Thyroid gland (tissue), 4 donors: ENCODE measurements at places on chromosomes 3 and 15. TPM values are rescaled to one million over a fixed set of nuclear protein-coding genes. Genes with fewer than 3 reads are reported as not detected.

DNA sequence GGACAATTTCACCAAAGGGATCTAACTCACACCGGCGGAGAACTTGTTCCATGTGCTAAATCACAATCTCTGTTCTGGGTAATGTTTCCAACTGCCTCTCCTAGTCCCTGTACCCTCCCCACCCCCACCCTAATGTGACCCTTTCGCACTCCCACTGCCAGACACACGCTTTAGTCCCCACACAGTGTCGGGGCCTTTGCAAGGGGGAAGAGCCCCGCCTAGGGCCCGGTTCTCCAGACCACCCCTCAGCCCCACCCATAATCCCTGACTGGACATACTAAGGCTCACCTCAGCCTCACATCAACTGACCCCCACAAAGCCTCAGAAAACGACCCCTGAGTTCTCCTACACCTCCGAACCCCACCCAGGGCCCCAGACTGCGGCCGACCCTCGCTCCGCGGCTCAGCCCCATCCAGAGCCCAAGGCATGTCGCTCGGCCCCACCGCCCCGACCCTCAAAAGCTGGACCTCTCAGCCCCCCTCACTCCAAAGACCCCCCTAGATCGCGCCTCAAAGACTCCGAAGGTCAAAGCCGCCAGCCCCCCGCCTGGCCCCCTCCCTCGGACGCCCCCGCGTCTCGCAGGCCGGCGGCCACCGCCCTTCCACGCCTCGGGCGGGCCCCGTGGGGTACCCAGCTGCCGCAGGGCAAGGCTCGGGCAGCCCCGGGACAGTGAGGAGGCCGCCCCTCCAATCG is 72.0 kb upstream of the MAP4 start:
- H3K27ac ChIP-seq: peak overlapping the region; percentile 88
- peaks cover 18% of the 10 kb centered on the region for H3K4me1 ChIP-seq
- peak overlapping the region; percentile 86 for H3K4me3 ChIP-seq
- H3K27me3 ChIP-seq: no peaks in the 10 kb centered on the region
- no peaks in the 10 kb centered on the region for H3K36me3 ChIP-seq

The PLA1A gene
- total RNA-seq: 6.7 TPM

DNA sequence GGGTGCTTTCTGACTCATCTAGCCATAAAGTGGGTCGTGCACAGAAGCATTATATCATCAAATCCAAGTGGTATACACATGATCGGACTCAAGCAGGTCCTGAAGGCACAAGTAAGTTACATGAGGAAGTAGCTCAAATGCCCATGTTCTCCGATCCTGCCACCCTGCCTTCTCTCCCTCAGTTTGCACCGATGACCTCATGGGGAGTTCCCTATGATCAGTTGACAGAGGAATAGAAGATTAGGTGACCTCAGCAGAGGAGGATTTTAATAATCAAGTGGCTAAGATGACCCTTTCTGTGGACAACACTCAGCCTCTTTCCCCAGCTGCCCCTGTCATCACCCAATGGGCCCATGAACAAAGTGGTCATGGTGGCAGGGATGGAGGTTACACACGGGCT is 149.5 kb downstream of the TBC1D5 start:
- no peaks in the 10 kb centered on the region for H3K36me3 ChIP-seq
- H3K27ac ChIP-seq: no peak overlapping the region
- H3K27me3 ChIP-seq: no peaks in the 10 kb centered on the region
- no peak for DNase-seq
- no peak overlapping the region for H3K4me3 ChIP-seq

DNA sequence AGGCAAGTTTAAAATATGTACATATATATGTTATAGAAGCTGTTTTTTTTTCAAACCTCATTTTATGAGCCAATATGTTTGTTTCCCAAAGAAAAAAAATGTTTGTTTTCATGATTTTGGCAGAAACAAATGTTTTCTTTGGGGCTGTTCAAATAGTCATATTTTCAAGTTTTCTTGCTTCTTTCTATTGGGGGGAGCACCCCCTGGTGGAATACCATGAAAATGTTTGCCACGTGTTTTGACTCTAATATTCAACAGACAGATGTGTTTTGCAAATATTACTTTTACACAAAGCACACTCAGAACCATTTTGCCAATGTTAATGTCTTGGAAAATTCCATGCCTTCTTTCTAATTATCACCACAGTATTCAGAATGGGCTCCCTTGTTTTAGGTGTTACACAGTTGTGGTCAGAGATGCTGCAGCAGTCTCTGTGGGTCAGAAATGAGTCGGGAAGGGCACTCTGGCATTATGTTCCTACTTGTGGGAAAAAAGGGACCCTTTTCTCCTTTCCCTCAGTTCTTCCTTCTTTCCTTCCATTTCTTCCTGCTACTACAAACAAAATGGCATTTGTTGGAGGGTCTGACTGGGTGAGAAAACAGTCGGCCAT is 817.0 kb downstream of the TUSC7 start:
- no peak overlapping the region for H3K4me3 ChIP-seq
- peak; percentile 7 for DNase-seq
- no peaks in the 10 kb centered on the region for H3K36me3 ChIP-seq
- H3K4me1 ChIP-seq: no peaks in the 10 kb centered on the region
- no peaks in the 10 kb centered on the region for H3K27me3 ChIP-seq
- no peak overlapping the region for H3K27ac ChIP-seq

DNA sequence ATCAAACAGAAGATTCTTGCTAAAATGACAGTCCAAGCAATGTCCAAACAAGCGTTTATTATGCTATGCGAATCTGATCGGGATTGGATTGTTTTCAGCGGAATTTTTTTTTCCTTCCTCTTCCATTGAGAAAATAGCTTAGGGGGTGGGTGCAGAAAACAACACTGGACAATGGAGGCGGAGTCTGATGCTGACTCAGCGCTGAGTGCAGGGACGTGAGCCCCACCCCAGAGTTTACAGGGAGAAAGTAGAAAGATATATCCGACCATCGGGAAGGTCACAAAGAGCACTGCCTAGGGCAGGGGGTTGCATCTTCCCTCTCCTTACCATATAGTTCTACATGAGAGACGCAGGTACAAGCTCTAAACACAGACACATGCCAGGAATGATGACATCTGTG is 117.0 kb downstream of the FOXP1 start:
- no peak for DNase-seq
- H3K4me1 ChIP-seq: peaks cover 7% of the 10 kb centered on the region
- H3K27me3 ChIP-seq: no peaks in the 10 kb centered on the region
- H3K4me3 ChIP-seq: no peak overlapping the region
- H3K36me3 ChIP-seq: no peaks in the 10 kb centered on the region

DNA sequence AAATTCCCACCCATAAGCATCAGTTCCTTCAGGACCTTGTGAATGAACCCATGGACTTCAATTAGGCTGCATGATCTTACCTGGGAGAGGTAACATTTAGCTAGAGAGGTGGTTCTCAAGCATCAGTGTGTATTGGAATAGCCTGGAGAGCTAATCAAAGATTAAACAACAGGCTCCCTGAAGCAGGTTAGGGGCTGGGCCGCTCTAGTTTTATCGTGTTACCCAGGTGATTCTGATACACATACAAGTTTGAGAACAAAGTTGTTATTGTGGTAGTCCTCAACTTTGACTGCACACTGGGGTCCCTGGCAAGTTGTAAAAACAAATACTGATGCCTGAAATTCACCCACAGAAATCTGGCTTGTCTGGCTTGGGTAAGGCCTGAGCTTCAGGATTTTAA is 31.2 kb downstream of the MYH15 start:
- H3K27ac ChIP-seq: peak overlapping the region; percentile 37
- H3K27me3 ChIP-seq: no peaks in the 10 kb centered on the region
- peaks cover 10% of the 10 kb centered on the region for H3K4me1 ChIP-seq

DNA sequence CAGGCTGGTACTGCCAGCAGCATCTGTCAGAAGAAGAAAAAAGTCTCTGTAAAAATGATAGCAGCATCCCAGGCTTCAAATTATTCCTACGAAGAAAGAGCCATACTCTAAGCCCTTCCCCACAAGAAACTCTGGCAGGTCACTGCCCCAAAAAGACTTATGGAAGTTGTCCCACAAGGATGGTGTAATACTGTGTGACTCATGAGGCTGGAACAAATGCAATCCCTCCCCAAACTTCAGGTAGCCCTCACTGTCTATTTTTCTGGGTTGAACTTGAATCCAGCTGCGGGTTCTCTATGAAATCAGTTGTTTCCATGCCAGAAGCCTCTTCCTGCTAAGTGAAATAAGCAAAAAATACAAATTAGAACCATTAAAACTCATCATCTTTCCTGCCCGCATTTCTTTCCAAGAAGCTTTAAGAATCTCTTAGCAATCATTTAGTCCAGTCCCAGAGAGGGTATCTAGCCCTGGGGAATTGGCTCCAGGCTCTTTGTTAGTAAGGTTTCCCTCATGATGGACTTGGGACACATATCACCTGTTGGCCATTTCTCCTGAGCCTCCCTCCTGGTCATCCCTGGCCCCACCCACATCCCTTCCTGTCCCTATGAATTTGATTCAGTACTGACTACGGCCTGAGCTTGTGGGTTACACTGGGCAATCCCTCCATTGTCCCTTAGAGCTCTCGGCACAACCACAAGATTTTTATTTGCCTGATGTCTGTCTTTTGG is 51.7 kb downstream of the FAM174B start:
- H3K4me3 ChIP-seq: no peak overlapping the region
- peak overlapping the region; percentile 86 for H3K27ac ChIP-seq
- no peaks in the 10 kb centered on the region for H3K27me3 ChIP-seq
- H3K36me3 ChIP-seq: no peaks in the 10 kb centered on the region
- peaks cover 28% of the 10 kb centered on the region for H3K4me1 ChIP-seq

DNA sequence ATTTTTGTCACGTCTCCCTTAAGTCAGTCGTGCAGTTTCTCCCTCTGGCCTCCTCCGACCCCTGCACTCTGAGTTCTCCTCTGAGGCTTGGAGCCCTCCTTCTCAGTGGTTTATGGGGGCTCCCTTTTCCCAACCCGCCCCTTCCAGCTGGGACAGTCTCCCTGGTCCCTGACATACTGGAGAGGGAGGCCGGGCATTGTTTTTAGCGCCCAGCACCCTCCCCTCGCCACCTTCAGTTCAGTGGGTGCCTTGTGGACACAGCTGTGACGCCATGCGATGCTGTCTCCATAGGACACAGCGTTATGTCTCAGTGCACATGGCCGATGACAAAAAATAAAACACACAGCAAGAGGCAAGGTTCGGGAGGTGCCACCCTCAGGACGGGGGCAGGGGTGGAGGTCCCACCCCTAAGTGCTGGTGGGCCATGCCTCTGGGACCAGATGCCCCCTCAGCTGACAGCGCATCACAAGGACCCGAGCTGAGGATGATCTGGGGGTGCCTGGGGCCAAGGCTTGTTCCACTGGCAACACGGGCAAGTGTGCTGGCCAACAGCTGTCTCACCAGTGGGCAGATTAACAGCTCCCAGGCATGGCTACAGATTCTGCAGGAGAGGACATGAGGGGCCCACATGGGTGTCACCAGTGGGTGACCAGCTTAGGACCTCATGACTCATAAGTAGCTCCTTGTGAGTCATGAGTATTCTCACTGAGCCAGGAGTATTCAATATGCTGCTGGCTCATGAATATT is 81.6 kb downstream of the PLXNA1 start:
- no peak overlapping the region for H3K4me3 ChIP-seq
- no peak for DNase-seq
- no peaks in the 10 kb centered on the region for H3K4me1 ChIP-seq
- no peak overlapping the region for H3K27ac ChIP-seq
- no peaks in the 10 kb centered on the region for H3K27me3 ChIP-seq
- no peaks in the 10 kb centered on the region for H3K36me3 ChIP-seq

DNA sequence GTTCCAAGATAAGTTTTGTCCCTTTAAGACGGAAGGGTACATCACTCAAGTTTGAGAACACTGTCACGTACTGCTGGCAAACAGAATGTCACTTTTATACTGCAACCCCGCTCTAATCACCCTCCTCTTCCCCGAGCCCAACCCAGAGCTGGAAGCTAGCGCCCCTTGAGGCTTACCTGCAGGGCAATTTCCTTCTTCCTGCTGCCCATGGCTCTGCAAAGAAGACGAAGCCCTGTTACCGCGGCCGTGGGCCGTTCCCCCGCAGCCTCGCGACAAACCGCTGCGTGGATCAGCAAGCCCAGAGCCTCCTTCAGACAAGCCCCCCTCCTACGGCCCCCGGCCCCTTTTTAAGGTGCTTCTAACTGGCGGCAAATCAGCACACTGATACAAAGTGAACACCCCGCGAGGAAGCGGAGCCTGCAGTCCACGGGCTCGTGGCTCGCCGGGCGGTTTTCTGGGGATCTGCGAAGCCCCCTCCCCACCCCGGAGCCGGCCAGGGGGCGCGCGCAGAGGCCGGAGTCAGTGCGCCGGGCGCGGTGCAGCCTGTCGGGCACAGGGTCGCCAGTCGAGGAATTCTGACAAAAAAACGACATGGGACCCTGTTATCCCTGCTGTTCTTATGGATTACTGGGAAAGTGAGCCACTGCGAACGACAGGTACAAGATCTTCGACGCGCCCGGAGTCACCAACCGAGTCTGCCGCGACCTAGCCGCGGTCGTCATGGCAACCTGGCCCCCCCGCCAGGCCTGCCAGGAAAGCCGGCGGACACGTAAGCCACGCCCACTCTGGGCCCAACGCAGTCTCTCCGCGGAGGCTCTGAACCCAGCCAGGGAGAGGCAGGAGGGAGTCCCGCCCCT is at the start of gene NME9:
Gene NME9, minus strand, starts transcription at position 725 of the 857 bp plus-strand sequence. Its CDS starts 516 bp downstream, at position 209.
- H3K36me3 ChIP-seq: no peaks in the 10 kb centered on the region
- H3K27ac ChIP-seq: peak within 1 kb of the TSS; percentile 44
- H3K4me3 ChIP-seq: peak within 1 kb of the TSS; percentile 30
- H3K27me3 ChIP-seq: no peaks in the 10 kb centered on the region

DNA sequence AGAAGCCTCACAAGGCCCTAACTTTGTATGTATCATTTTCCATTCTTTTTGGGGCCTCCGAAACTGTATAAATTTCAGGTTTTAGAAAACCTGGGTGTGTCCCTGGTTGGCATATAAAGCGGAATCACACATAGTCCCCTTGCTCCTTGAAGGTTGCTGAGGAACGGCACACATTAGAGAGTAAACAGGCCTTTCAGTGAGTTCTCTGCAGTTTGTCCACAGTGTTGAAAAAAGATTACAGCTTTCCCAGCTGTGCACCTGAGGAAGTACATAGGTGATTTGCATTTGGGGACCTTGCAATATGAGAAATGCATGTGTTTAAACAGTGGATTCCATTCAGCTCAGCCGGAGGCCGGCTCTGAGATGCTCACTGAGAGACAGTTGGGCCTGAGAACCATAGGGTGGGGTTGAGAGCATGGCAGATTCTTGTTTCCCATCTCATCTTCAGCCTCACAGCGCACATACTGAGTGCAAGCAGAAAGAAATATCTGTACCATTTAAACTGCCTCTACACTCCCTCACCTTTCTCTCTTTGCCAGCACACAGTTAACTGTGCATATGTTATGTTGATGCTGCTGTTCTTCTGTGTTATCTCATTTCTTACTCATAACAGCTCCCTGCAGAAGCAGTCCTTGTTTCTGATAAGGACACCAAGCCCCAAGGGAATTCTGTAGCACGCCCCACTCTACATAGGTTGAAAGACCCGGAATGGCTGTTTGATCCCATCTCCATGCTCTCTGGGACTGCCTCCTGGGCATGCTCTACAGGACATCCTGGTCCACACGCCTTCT is 60.4 kb downstream of the BOC start:
- H3K4me3 ChIP-seq: no peak overlapping the region
- DNase-seq: no peak
- H3K4me1 ChIP-seq: peaks cover 18% of the 10 kb centered on the region
- no peak overlapping the region for H3K27ac ChIP-seq

GRCh38 chr3:78140866-78141265 is 1101.0 kb downstream of the ROBO2 start:
- no peak for DNase-seq
- H3K4me1 ChIP-seq: no peaks in the 10 kb centered on the region
- H3K4me3 ChIP-seq: no peak overlapping the region
- H3K27ac ChIP-seq: no peak overlapping the region
